ENCODE measurements at places on chromosomes 1 and 21.

DNA sequence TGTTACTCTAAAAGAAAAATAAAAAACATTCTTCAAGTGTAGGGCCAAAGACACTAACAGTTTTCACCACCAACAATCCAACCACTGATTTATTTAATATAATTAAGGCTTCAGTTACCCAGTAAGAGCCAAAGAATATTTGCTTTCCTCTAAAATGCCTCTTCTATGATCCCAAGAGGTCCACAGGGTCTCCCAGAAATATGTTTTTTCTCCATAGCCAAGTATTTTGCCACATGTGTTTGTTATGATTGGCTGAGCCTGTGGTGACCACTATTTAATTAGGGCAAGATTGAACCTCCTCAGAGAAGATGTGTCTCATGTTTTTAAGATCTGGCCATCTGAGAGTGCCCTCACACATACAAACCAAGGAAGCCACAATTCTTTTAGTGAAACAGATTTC lies 135.9 kb downstream of the TPR start:
- no peak for DNase-seq

- DNase-seq = no peak
Observed at GRCh38 chr1:199859491-199859933, 168.0 kb upstream of the NR5A2 start.

DNA sequence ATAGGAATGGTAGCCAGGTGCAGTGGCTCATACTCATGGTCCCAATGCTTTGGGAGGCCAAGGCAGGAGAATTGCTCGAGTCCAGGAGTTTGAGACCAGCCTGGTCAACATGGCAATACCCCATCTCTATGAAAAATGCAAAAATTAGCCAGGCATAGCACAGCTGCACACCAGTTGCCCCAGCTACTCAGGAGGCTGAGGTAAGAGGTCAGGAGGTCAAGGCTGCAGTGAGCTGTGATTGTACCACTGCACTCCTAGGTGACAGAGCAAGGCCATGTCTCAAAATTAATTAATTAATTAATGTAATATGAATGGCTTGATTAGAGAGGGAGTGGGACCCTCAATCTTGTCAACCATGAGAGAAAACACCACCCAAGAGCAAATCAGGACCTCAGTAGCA lies 198.7 kb upstream of the DUSP10 start:
- DNase-seq = no peak

- no peak for DNase-seq
Observed at GRCh38 chr21:43357715-43358430, 69.1 kb downstream of the SIK1 start.

DNA sequence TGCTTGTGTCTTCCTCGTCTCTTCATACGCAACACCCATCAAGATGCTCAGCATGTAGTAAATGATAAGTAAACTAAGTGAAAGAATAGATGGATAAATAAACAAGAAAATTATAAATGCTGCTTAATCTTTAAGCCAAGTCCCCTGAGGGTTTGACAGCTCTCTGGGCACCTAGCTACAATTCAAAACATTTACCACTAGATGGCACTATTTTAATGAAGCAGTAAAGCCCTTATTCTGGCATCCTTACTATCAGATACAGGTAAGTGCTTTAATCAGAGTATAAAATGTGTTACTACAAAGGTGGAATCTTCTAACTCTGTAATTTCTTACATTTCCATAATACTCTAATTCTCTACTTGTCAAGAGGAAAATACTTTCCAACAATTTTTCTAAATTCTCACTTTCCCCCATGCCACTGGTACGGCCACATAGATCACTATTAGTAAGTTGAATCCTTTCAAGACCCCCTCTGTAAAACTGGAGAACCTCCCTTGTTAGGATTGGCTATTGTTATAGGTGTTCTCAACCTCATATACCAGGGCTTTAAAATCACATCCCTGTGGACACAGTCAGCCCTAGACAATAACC lies 137.8 kb downstream of the BARHL2 start:
- DNase-seq = no peak

GRCh38 chr1:183516725-183517124 lies 44.4 kb downstream of the SMG7 start:
- DNase-seq = no peak

GRCh38 chr21:39114871-39115575 lies 68.2 kb downstream of the PSMG1 start:
- DNase-seq = no peak

All from stimulated activated CD8-positive, alpha-beta memory T cell treated with anti-CD3 and anti-CD28 coated beads, Interleukin-7, amount 100 ng/mL, for 1 hour (primary cell).